ENCODE measurements at places on chromosomes 2 and 18.
A peak's percentile ranks its signal among the peaks of the same experiment; 100 is the strongest.

- no peak for DNase-seq
Observed at GRCh38 chr2:96260387-96261260, 5.2 kb downstream of the TMEM127 start.

- no peak for DNase-seq
Observed at GRCh38 chr2:20035955-20036666, 15.3 kb downstream of the LAPTM4A start.

- no peak for DNase-seq
Observed at GRCh38 chr18:57975805-57976204, 68.2 kb upstream of the NEDD4L start.

- peak; percentile 52 for DNase-seq
Observed at GRCh38 chr18:80157708-80158343, 48.8 kb downstream of the ADNP2 start.

- no peak for DNase-seq
Observed at GRCh38 chr2:124149571-124149970, 124.5 kb downstream of the CNTNAP5 start.

DNA sequence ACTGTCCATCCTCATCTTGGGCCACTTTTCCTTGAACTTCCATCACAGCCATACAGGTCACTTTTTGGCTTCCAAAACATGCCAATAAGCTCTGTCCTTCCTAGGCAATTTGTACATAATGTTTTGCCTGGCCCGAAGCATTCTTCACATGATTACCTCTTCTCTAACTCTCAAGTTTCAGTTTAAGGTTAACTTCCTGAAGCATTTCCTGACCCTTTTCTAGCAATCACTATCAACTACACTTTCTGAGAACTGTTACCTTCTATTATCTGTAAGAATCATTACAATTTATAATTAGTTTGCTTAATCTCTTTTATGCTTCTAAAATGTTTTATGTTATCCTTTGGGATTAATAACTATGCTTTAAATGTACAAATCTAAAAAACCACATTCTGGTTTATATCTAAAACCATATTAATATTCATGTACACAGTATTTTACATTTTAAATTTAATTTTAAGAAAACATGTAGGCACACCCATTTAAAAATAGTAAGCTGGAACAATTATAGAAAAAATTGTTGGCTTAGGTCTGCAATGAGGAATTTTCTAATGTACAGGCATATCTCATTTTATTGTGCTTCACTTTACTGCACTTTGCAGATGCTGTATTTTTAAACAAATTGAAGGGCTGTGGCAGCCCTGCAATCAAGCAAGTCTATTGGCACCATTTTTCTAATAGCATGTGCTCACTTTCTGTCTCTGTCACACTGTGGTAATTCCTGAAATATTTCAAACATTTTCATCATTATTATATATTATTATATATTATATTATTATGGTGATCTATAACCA, 76.4 kb downstream of the C2orf74 start:
- DNase-seq = no peak

DNA sequence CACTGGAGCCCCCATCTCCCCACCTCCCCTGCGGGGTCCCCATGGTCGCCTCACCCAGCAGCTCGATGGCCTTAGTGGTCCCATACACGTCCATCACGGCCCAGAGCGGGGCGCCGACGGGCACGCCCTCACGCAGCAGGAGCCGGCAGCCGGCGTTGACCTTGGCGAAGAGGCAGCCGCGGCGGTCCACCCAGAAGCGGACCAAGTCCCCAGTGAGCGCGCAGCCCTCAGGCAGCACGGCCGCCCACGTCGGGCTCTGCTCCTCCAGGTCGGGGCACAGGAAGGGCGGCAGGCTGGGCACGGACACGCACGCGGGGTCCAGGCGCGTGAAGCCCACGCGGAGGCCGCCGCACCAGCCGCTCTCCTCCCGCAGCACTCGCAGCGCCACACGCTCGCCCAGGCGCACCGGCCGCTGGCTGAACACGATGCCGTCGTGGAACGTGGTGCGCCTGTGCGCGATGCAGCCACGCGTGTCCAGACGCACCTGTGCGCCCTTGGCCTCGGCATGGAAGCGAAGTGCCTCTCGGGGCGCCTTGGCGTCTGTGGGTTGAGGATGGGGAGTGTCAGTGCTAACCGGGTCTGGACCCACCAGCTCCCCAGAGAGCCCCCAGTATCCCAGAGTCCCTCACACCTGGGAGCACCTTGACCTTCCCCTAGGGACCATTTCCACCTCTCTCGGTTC, 4.6 kb downstream of the NEURL3 start:
- no peak for DNase-seq

DNA sequence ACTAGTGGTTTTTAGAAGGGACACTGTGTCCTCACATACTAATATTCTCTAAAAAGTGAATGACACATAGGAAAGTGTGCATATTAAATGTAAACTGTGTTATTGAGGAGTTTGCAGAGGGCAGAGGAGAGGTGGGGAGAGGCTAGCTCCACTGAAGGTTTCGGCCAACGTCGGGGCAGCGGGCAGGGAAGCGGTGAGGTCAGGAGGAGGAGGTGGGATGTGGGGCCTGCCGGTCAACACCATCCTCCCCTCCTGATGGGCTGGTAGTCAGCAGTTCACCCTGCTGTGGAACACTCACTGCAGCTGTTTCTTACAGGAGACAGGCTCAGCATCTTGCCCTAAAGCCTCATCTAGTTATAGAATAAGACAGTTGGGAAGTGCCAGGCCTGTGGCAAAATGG, 74.2 kb downstream of the ARHGEF4 start:
- no peak for DNase-seq

GRCh38 chr2:28088970-28089369, 198.4 kb downstream of the BABAM2 start:
- no peak for DNase-seq

DNA sequence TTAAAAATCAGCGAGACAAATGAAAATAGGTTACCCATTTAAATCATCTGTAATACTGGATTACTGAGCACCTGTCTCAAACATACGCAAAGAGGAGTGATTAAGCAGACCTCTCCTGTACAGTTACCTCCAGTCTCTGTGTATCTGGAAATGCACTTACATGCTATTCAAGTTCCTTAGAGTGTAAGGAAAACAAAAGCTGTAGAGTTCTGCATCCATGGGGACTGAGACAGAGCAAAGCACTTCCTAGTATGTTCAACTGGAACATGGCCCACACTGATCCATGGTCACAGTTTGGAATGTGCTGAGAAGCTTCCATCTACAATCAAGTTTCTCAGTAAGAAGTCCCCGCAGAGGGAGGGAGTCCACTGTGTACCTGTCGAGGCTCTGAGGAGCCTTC, 63.9 kb downstream of the PPP4R1 start:
- no peak for DNase-seq
